ENCODE measurements at places on chromosomes 4 and X.

- no peak for DNase-seq
These were observed 381.0 kb upstream of the EMCN start for GRCh38 chr4:100898844-100899243.

DNA sequence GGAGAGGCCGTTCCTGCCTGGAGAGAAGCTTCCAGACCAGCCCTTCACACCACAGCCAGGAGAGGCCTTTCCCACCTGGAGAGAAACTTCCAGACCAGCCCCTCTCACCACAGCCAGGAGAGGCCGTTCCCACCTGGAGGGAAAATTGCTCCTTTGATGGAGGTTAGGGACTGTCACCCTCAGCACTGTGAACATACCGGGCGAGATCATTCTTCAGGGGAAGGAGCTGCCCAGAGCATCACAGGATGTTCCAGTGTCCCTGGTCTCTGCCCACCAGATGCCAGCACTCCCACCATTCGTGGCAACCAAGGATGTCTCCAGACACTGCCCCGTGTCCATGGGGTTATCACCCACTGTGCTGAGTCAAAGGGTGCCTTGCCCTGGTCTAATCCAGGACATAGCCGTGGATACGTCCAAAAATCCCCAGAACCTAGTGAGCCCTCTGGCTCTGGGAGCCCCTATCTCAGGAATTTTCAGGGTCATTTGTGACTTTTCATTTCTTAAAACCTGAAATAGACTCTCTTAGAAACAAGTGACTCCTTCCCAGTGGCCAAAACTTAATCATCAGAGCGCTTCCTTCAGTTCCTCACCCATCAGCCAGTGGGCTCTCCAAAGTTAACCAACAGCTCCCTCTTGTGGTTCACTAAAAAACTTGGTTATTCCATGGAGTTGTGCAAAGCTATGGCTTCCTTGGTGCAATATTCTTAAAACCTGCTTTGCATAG is 80.2 kb downstream of the CRMP1 start:
- DNase-seq: no peak

GRCh38 chr4:57093845-57094831 is 16.0 kb downstream of the IGFBP7 start:
- no peak for DNase-seq

GRCh38 chr4:113382704-113383103 is 333.3 kb downstream of the ANK2 start:
- no peak for DNase-seq

DNA sequence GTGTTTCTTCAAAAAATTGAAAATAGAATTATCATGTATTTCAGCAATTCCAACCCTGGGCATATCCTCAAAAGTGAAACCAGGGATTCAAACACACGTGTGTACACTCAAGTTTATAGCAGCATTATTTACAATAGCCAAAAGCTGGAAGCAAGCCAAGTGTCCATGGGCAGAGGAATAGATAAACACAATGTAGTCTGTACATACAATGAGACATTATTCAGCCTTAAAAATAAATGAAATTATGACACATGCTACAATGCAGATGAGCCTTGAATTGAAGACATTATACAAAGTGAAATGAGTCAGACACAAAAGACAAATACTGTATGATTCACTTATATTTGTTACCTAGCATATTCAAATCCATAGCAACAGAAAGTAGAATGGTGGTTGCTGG is 853.4 kb downstream of the STIM2 start:
- DNase-seq: no peak
